Thoracic aorta (tissue), 2 donors: ENCODE measurements at places on chromosomes 5 and 9. TPM values are rescaled to one million over a fixed set of nuclear protein-coding genes. Genes with fewer than 3 reads are reported as not detected.

Gene ANKRD31
- total RNA-seq = not detected

Gene IRX2
- total RNA-seq = 0.54 TPM

Gene ZDHHC11
- 4.2 TPM for total RNA-seq

Gene ADAMTS12
- 8.0 TPM for total RNA-seq

DNA sequence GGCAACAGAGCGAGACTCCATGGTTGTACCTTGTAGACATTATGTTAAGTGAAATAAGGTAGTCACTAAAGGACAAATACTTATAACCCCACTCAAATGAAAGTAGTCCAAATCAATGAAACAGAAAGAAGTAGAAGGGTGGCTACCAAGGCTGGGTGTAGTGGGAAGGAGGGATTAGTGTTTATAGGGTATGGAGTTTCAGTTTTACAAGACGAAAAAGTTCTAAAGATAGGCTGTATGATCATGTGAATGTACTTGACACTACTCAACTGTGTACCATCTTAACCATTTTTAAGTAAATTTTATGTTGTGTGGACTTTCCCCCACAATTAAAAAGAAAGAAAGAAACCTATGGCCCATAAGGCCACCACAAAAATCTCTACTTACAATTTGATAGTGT, 32.2 kb downstream of the ALDH7A1 start:
- DNase-seq = no peak

DNA sequence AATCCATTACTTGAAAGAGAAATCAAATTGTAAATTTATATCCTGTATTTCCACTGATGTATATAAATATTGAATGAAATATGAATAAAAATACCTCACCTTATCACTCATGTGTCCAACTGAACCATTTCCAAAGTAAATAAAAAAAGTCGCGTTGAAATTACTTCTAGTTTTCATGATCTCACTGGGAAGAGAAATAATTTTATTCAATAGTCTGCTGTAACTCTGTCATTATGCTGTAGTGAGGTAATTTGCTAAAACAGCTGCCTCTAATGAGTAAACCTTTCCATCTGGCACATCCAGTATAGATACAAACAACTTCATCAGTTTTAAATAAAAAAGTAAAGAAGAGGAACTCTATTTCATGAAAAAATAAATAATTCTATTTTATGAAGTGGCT, 611.5 kb downstream of the ZNF608 start:
- no peak for DNase-seq

DNA sequence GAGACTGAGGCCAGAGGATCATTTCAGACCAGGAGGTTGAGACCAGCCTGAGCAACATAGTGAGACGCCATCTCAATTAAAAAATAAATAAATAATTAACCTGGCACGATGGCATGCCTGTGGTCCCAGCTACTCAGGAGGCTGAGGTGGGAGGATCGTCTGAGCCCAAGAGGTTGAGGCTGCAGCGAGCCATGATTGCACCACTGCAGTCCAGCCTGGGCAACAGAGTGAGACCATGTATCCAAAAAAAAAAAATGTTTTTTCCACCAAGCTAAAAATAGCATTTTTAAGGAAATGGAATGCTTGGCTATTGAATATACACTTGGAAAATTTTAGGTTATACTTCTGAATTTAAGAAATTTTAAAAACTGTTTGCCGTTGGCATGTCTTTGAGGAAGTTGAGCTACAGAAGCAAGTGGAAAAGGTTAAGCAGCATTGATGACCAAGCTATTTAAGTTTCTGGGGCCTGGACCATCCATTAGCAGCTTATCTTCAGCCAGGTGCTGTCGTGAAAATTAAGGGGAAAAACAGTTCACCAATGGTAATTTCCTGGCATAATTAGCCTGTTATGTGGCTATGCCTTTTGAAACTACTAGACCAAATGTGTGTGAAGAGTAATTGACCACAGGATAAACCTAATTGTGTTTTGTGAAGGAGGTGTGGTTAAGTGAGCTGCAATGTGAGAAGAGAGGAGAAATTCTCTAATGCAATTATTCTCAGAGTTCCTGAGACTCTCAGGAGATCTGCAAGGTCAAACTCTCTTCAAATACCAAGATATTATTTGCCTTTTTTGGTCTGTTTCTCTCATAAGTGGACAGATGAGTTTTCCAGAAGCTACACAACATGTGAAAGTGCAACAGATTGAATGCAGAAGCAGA, 21.0 kb downstream of the F2R start:
- DNase-seq = no peak

- no peak for DNase-seq
These were observed 17.3 kb downstream of the CENPH start for GRCh38 chr5:69206528-69207190.

DNA sequence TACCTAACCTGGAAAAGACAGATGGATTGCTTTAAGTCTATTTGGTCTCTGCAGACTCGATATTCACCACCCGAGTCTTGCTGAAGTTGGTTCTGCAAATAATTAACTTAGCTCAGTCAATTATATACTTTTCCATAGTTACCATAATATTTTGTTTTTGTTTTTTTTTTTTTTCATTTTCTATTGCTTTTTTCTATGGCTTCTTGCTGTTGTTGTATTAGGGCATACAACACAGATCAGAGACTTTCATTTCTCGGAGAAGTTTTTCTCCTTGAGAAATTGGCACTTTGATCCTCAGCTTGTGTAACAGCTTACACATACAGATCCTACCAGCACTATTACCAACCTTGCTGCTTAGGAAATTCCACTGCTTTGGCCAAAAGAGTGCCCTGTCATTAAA, 88.0 kb downstream of the GPR21 start:
- DNase-seq = no peak

Gene PCSK5
- 63.7 TPM for total RNA-seq

GRCh38 chr9:91187311-91187964, 174.3 kb downstream of the AUH start:
- DNase-seq = no peak

Gene CARD9
- total RNA-seq = 1.4 TPM

DNA sequence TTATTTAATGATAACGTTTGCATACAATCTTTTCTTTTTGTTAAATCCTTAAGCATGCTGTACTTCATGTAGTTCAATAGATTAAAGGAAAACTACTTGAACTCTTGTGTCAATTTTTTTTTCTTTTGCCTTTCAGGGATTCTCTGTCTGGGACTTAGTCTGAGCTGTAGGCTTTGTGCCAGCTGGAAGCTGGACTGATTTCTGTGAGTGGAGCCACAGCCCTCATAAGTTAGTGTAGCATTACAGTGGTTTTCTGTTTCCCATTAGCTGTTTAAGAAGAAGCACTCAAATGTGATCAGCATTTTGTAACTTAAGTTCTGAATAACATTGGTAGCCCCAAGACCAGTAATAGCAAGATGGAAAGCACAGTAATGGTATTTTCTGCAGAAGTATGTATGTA, 330.6 kb upstream of the MEF2C start:
- DNase-seq = no peak

Gene ABLIM3
- 23.0 TPM for total RNA-seq

DNA sequence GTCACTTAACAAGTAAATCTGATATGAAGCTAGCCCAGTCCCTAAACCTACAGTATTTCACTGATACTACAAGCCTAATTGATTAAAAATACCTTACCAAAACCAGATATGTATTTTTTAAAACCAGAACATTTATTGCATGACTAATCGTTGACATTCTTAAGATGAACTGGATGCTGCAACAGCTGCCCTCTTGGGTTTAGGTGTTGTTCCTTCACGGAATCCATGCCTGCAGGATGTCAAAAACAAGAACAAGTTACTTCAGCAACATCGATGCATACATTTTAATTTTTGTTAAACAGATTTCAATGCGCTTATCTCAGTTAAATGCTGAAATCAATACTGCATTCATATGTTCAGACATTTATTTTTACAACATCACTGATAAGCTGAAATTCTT, 2.7 kb downstream of the RPL37 start:
- no peak for DNase-seq

Gene STPG3
- not detected for total RNA-seq

DNA sequence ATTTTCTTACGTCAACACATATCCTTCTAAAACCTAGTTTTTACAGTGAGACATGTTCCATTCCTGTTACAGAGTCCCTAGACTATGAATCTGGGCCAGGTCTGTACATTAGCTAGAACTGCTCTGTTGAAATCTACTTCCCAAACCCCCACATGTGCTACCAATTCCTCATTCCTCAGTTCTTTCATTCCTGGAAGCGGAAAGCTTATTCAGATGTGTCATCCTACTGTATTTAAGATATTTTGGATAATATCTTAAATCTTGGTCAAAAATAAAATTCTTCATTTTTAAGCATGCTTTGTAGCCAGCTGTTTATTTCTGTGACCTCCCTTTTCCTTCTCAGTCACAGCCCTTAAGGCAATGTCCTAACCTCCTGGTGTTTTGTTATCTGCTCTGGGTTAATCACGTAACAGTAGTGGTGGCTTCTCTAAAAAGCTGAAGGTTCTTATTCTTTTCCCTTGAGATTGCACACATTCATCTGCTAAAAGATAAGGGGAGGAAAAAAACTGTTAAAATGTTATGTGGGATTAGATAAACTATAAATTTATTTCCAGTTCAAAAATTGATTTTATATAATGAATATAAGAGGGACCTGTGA, 35.6 kb downstream of the GLRX start:
- no peak for DNase-seq

Gene RACK1
- total RNA-seq = 1,534 TPM

DNA sequence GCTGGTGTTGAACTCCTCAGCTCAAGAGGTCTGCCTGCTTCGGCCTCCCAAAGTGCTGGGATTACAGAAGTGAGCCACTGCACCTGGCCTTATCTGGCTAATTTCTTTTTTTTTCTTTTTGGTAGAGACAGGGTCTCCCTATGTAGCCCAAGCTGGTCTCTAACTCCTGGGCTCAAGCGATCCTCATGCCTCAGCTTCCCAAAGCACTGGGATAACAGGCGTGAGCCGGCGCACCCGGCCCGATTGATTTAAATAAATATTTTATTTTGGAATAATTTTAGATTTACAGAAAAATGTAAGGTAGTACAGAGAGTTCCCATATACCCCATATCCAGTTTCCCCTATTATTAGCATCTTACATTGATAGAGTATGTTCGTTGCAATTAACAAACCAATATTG, 155.0 kb upstream of the MVB12B start:
- DNase-seq = no peak

DNA sequence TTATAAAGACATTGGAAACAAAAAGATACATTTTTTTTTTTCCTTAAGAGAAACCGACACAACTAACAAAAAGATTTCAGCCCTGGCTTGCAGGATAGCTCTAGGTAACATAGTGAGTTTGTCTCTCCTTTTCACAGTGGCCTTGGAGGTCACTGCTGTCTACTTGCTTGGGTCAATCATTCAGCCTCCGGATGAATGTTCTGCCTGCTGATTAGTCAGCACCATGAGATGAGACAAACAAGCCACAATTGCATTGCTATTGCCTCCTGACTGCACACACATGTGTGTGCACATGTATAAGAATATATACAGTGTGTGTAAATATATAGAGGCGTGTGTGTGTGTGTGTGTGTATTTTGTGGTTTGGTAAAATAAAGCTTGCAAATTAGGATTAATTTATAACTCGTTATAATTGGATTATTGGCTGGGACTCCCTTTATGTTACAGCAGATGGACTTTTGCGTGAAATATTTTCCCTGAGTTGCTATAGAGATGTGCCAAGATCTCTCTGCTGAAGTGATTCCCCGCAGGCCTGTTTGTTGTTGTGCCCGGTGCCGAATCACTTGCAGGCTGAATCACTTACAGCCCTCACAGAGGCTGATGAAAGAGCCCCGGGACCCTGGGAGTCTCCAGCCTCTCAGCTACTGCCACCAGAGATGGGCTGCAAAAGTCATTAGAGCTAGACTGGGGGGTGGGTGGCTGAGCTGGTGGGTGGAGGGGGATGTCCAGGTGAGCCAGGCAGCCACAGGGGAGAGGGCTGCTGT, 161.2 kb downstream of the FGF18 start:
- no peak for DNase-seq

GRCh38 chr5:113034182-113034773, 57.7 kb downstream of the DCP2 start:
- no peak for DNase-seq

Gene PCDHA6
- 5.2 TPM for total RNA-seq

Gene C9orf50
- total RNA-seq = not detected

- DNase-seq = no peak
These were observed 5.6 kb downstream of the OLFM1 start for GRCh38 chr9:135093111-135093510.

Gene ZBTB43
- 12.5 TPM for total RNA-seq

Gene PDLIM7
- total RNA-seq = 626 TPM

GRCh38 chr5:57539281-57539701, 56.7 kb upstream of the ACTBL2 start:
- no peak for DNase-seq

DNA sequence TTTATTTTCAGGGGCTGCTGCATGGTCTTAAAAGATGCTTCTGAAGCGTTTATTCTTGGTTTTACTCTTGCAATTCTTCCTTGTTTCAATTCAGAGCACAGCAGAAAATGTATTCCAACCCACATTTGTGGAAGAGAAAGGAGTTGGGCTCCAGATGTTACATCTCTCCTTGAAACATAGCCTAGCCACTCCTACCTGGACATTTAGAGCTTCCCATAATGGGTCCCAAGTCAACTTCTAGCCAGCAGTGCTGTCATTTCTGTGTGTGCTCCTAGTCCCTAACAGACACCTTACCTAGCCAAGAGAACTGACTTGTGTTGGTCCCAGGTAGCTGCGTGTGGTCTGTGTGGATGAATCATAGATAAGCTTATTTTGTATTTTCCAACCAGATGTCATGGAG, 61.2 kb upstream of the ANKRD55 start:
- DNase-seq = no peak

DNA sequence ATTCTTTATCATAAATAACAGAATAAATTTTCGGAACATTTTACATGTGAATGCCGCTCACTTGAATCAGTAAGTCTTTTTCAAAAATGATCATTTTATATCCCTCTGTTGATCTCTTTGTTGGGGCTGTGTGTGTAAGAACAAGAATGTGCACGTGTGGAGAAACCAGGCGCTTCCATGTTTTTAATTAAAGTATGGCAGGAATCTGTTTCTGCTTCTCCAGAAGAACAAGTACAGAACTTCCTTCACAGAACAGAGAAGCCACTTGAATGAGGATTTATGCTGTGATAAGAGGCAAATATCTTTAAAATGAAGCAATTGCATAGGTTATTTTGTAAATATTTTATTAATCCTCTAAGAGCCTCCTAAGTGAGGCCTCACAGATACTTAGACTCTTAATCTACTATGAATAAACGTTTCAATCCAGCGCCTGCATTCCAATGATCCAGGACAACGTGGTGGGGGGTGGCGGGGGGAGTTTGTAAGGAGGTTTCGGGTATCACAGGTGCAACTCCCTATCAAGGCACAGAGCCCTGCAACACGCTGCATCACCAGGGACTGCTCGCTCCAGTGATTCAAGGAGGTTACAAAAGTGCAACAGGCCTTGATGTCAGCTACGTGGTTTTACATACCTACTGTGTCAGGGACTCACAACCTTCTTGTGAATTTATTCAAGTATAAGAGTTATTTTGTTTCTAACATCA, 409.2 kb downstream of the BNC2 start:
- no peak for DNase-seq
